ENCODE measurements at places on chromosomes 2 and 18.

DNA sequence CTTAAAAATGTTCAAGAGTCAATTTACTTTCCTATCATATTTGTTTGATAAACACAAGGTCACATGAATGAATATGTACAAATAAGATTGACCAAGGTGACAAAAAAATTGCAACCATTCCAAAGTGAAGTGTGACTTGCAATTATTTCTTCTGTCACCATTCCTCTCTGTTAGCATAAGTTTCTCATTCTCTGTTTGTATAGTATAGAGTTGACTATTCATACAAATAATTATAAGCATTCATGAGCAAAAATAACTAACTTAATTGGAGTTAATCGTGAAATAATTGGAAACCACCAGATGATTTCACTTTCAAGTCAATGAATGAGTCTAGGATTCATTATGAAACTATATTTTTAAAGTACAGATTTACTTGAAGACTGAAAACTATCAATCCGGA, 42.1 kb downstream of the PGAP1 start:
- no peak for DNase-seq

DNA sequence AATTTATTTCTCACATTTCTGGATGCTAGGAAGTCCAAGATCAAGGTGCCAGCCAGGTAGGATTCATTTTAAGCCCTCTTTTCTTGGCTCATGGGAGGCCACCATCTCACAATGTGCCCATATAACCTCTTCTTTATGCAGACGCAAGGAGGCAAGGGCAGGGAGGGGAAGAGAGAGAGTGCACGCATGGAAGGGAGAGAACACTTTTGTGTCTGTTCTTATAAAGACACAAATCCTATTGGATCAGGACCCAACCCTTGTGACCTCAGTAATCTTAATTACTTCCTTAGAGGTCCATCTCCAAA, 32.5 kb downstream of the CMPK2 start:
- DNase-seq: no peak

DNA sequence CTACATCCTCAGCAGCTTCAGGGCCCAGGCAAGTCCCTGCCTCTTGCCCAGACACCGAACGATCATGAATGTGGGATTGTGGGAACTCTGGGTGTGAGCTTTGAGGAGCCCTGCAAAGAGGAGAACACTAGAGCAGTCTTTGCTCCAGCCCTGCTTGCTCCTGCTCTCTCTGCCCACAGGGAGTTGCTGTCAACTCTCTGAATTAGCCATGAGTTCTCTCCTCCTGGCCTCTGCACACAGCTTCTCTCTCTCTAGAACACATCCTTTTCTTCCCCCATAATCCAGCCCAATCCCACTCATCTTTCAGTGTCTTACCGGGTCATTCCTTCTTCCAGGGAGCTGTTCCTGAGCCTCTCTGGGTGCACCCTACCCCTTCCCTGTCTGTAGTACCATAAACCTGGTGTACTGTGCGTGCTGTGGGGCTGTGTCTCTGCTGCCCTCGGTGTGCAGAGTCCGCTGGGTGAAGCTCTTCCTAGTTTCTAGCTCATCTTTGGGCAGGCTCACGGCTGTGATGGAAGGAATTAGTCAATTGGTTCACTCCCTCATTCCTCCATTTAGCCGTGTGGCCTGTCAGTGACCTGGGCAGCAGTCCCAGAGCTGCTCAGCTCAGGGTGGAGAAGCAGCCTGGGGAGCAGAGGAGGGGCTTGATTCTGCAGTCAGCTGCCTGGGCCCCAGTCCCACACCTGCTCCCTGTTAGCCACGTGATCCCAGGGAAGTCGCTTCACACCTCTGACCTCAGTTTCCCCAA, 132.9 kb upstream of the HDAC4 start:
- no peak for DNase-seq

GRCh38 chr2:138510319-138510718, 8.7 kb downstream of the SPOPL start:
- no peak for DNase-seq

GRCh38 chr2:209311948-209312347, 111.9 kb upstream of the MAP2 start:
- no peak for DNase-seq

DNA sequence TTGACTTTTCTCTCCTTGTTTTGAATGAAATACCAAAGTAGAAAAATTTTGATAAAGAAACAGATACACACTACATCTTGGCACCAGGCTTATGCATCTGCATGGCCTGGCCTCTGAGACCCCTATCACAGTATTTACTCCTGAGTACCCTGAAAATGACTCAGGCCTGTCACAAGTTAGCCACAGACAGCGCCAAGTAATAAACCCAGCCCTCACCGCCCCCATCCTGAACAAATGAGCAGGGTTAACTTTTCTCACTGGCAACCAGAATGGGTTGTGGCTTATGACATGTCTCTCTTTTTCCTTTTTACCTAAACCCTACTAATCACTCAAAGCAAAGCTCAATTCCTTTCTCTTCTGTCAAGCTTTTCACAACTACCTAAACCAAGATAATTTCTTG, 35.3 kb downstream of the SPRED2 start:
- no peak for DNase-seq

GRCh38 chr2:183488421-183488820, 364.2 kb downstream of the NUP35 start:
- DNase-seq: no peak

DNA sequence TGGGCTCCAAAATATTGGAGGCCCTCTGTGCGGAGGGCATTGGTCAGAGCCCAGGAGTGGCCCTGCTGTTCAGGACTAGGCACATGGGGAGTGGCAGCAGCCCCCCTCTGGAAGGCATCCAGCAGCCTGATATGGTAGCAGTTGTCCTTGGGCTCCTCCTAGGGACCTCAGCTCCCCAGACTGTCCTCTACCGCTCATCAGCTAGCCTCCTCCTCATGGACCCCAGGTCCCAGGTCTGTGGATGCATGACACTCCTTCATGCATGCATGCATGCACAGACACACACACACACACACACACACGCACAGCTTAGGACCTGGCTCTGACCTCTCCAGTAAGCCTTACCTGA, 15.4 kb upstream of the ATP6V1B1 start:
- no peak for DNase-seq

GRCh38 chr2:44543773-44544725, 182.3 kb downstream of the CAMKMT start:
- DNase-seq: no peak

DNA sequence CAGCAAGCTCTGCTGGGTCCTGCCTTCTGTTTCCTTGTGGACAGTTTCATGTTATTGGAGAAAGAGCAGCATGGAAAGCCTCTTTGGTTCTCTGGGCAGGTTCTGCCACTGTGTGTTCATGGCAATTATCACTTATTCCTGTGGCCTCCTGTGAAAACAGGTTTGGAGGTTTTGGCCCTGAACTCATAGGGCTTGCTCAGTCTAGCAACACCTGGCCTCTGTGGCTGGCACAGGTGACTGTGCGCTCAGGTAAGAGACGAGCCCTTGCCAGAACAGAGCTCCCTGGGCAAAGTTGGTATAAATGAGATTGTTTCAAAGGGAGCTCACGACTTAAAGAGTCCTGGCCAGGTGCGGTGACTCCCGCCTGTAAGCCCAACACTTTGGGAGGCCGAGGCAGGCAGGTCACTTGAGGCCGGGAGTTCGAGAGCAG, 5.7 kb downstream of the CEP68 start:
- no peak for DNase-seq

DNA sequence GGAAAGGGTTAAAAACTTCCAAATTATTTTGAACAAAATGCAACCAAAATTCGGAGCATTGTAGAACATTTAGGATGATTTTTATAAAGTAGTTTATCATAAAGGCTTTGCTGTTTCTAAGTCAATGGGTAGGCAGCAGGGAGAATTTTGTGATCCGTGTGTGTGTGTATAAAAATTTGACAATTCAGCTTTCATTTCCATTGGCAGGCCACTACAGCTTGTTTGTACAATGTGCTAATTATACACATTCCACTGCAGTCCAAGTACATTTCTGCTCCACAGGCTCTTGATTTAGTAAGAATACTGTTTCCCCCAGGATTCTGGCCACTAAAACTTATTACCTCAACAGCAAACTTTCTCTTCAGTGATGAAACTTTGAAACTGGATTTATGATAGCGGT, 71.8 kb upstream of the LTBP1 start:
- no peak for DNase-seq

DNA sequence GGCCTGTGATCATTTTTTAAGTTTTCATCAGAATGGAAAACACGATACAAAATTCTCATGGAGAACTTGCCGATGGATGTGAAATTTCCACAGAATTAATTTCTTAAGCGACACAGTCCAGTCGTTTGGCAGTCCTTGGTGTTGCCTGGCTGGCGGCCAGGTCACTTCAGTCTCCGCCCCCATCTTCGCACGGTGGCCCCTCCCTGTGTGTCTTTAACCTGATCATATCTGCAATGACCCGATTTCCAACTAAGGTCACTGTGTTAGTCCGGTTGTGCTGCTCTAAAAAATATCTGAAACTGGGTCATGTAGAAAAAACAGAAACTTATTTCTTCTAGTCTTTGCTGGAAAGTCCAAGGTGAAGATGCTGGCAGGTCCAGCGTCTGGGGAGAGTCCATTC, 44.5 kb upstream of the COPS8 start:
- no peak for DNase-seq

DNA sequence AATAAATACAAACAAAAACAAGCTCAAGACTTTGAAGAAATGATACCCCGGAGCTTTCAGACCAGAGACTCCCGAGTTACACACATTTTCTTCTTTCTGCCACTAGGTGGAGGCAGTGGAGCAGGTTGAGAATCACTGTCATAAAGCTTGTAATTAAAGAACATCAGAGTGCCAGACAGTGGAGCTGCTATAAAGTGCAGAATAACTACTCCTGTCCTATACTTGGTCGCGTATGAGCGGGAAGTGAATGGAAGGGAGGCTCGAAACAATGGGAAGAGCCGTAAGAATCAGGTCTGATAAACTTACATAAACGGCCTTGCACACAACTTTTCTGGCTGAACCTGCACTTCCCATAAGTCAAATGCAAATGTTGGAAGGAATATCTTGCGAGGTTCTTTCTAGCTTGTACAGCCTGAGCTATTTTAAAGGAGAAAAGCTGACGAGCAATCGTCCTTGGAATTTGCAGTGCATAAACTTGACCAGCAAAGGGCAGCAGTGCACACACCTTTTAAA, 189.0 kb downstream of the RPIA start:
- no peak for DNase-seq

GRCh38 chr2:27489118-27489497, 435 bp downstream of the IFT172 start:
- no peak for DNase-seq

GRCh38 chr2:171404261-171404660, 29.5 kb downstream of the METTL8 start:
- DNase-seq: no peak

- no peak for DNase-seq
Measured at GRCh38 chr2:237201461-237202287, 116.0 kb downstream of the COPS8 start.

GRCh38 chr2:19793132-19793750, 108.5 kb downstream of the TTC32 start:
- no peak for DNase-seq

GRCh38 chr2:239012228-239012627, 164.3 kb downstream of the TWIST2 start:
- no peak for DNase-seq

Data from stimulated activated CD4-positive, alpha-beta T cell treated with anti-CD3 and anti-CD28 coated beads, Interleukin-4, amount 100 ng/mL, for 1 hour (primary cell).